ENCODE measurements at places on chromosomes 11 and 22.
A peak's percentile ranks its signal among the peaks of the same experiment; 100 is the strongest.

DNA sequence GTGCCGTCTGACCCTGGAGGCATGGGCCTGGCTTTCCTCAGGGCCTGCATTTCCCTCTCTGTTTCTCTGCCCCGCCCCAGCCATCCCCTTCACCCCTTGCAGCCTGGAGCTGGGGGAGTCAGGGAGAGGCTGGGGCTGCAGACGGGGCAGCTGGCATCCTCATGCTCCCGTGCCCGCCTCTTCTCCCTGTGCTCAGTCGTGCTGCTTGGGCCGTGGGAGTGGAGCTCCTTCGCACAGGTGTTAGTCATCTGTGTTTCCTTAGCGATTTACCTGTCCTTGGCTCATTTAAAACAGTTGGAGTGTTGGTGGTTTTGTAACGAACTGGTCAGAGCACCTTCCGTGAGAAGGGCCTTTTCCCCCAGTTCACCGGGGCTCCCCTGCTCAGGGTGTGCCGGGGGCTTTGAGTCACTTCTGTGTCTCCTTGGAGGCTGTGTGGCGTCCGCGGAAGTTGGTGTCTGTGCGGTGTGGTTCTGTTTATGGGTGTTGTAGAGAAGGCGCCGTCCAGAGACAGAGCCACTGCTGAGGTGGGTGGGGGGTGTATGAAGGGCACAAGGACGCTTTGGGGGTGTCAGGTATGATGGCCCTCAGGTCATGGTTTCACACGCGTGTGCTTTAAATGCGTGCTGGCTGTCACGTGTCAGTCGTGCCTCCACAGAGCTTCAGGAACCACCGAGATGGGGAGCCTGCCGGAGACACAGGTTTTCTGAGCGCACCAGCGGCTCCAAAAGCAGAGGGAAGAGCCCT is 19.5 kb downstream of the BRSK2 start:
- DNase-seq: no peak

DNA sequence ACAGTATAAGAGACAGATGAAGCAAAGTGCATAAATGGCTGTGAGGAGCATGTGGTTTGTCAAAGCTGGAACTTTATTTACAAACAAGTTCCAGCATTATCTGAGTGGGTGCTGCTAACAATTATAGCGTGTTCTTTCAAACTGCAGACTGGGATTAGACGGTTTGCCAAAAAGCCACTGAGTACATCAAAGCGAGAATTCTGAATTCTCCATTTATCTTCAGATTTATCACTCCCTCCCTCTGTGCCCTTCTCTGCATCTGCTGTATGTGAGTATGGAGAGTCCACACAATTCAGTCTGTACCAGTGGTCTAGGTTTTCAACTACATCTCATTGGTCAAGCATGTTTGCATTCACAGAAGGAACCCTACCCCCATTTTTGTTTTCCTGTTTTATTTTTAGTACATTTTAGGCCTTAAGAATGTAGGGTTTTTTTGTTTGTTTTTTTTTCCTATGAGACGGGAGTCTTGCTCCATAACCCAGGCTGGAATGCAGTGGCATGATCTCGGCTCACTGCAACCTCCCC is 18.1 kb upstream of the INCENP start:
- DNase-seq: no peak

DNA sequence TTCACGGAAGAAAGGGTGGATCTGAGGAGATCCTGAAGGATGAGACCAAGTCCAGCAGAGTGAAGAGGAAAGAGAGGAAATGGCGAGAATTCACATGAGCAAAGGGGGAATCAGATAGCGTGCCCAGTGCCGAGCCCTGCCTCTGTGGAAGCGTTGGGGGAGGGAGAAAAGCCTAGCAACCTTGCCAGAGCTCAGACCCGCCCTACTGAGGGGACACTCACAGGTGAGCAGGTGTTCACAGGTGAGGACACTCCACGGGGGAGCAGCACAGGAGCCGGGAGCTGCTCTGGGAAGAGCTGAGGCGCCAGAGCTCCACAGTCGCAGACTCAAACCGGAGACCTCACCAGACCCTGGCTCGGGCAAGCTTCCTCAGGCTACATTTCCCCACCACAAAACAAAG is 56.2 kb downstream of the MICAL3 start:
- no peak for DNase-seq

DNA sequence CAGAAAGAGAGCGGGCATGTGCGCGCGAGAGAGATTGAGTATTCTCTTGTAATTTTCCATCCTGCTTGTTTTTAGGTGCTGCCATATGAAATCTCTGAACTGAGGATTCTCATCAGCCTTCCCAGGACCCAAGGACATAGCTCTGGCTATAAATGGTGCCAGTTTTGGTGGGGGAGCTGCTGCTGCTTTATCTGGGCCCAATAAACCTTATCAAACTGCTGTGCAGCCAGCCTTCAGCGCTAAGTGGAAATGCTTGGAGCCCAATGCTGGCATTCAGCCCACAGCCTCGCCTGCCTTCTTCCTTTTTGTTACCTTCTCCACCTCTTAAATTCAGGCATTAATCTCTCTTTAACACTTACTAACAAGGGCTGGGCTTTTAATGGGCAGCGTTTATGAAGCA is 2.4 kb upstream of the ZBTB16 start:
- DNase-seq: no peak

DNA sequence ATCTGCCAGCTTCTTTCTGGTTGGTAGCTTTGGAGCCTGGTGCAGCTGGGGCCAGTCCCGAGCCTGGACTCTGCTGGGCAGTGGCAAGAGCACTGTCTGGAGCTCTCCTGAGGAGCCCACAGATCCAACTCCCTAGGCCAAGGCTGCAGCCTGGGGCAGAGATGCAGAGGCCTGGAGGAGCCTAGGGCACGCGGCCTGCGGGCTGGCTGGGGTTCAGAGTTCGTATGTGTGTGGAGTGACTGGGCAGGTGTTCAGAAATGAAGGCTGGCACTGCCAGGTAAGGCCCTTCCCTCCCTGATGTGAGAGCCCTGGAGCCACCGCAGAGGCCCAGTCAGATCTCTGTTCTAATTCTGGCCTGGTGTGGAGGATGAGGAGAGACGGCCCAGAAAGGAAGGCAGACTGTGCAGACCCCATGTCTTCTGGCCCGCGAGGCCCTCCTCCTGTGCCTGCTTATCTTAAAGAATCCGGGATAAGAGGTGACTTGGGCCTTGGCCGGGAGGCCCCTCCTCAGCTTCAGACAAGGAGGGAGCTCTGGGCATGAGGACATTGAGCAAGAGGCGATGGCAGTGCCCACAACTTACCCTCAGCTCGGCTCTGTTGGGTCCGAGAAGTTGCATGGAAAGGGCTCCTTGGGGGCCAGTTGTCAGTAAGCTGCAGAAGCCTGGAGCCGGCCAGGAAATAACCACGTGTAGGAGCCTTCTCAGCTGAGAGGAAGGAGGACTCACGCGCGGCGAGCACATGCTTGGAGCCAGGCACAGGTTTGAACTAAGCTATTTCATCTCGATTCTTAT is 62.2 kb upstream of the B3GAT1 start:
- DNase-seq: no peak

- no peak for DNase-seq
Observed at GRCh38 chr22:35589071-35589755, 27.9 kb downstream of the MB start.

GRCh38 chr11:28140689-28141455 is 32.7 kb downstream of the METTL15 start:
- DNase-seq: no peak

- DNase-seq: no peak
Observed at GRCh38 chr11:97751405-97751804, 1269.3 kb upstream of the CNTN5 start.

DNA sequence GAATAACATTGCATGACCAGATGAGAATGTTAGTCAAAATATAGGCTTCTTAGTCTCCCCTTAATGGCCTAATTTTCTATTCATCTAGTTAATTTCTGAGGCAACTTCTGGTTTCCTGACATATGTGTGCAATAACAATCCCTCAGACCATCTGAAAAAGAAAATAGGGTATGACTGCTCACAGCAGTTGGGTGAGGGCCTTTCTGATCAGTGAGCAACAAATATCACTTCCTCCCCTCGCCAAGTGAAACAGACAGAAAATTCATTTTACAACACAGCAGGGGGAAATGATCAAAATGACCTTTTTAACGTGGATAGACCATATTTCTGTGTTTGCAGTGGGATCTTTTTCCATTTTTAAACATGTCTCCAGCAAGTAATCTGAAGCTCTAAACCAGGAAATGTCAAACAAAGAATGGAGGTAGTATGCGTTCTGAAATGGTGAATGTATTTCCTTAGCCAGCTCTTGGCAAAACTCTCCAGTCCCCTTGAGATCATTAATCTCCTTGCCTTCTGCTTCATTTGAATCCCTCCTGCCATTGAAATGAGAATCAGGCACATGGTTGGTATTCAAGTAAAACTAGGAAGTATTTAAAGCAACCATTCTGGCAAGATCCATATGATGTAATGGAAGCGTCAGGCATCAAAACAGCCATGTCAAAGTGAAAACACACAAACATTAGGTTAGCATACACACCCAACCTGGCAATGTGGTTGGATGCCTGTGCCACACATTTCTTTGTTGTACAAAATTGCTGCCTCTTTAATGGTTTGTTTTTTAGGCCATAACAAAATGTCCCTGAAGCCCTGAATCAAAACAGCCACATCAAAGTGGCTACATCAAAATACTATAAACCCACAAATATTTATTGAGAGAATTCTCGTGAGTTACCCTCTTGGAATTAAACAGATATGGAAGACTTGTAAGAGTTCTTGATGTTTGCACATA is 100.1 kb downstream of the SLC1A2 start:
- no peak for DNase-seq

- DNase-seq: no peak
Observed at GRCh38 chr11:123630126-123630608, 24.3 kb downstream of the SCN3B start.

- peak; percentile 69 for DNase-seq
Observed at GRCh38 chr22:31286360-31287255, 5.7 kb downstream of the PIK3IP1 start.

DNA sequence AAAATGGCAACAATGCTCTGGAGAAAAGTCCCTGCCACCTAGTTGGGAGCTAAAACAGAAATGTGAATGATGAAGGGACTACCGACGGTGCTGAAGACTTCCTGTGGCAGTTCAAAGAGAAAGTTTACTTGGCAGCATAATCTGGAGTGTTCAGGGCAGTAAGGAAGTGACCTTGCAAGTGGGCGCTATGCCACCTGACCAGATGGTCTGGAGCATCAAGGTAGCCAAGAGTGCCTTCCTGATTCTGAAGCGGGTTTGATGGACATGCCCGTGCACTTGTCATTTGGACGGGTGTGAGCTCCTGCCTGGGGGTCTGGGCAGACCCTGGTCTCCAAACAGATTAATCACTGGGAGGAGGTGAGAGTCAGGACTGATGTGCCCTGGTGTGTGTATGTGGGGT is 1.8 kb upstream of the SNX19 start:
- no peak for DNase-seq

DNA sequence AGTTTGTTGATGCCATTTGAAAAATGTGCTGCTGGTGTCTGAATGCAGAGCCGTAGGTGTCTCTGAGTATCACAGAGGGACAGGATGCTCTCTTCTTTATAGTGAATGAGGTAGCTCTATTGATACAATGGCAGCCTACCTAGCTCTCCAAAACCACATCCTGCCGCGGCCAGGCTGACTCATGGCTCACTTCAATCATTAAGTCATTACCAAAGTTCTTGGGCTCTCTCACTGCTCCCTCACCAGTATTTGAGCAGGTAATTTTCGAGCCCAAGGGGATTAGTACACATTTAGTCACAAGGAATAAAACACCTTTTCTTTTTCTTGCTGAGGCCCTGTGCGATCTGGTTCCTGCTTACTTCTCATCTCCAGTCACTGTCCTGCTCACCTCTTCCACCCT is 509.0 kb upstream of the LARGE1 start:
- DNase-seq: no peak

GRCh38 chr11:13705710-13706109 is 37.2 kb downstream of the FAR1 start:
- no peak for DNase-seq

DNA sequence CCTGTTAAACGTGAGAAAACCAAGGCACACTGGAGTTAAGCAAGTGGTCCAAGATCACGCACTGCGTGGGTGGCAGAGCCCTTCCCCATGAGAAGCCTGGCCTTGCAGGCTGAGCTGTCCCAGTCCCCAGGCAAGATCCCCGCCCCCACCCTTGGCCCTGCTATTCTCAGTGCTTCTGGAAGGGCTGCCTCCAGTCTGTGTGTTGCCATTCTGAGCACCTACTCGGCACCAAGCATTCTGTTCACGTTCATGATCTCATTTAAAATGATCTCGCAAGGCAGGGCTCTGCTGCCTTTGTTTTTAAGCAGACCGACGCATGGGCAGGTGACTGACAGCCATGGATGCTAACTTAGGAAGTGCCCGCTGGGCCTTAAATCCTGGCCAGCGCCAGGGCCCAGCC is 62.8 kb downstream of the PHF21B start:
- no peak for DNase-seq

- no peak for DNase-seq
Observed at GRCh38 chr11:58511636-58512035, 3.7 kb upstream of the OR5B21 start.

DNA sequence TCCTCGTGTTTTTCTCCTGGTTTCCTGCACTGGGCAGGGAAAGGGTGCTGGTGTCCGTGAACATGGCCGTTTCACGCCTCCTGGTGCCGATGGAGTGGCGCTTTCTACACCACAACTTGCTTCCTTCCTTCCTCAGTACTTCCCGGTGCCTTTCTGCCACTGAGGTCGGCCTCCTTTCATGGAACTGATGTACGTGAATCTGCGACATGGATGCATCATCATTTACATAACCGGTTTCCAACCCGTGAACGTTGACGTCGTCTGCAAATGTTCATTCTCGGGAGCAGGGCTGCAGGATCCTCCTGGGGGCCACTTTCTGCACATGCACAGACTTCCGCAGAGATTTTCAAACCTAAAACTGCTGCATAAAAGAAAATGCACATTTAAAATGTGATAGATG is 474.4 kb downstream of the BRD1 start:
- no peak for DNase-seq

- DNase-seq: no peak
Observed at GRCh38 chr11:115558635-115559034, 54.4 kb upstream of the CADM1 start.

DNA sequence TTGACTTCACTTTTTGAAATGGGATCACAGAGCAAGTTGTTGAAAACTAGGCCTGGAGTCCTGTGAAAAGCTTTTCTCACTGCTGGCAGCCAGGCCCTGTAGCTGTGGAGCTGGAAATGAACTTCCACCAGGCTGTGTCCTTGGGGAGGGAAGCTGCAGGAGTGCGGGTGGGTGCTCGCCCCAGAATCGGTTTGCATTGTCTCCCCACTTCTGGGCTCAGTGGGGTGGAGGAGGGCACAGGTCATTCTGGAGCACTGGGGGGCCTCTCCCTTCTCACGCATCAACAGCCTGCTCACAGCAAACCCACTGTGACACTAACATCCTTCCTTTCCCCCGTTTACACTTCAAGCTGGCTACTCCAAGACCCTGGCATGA is 15.2 kb downstream of the GLB1L2 start:
- no peak for DNase-seq

DNA sequence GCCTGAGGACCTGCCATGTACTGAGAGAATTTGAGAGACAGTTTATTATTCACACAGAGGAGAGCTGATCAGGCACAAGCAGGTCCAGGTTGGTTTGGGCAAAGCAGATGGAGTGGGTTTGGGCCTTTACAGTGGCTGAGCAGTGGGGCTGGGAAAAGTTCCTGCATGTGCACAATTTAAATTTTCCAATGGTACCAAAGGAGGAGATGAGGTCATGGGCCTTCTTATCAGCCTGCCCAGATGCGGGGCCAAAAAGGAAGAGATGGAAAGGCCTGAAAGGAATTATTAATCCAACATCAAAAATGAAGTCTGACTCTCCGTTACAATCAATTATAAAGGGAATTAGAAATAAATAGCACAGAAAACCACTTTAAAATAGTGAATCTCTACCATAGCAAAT is 367.6 kb downstream of the TMEM135 start:
- no peak for DNase-seq
